Osteoblast (primary cell): ENCODE measurements at places on chromosomes 12 and 14. TPM values are rescaled to one million over a fixed set of nuclear protein-coding genes. Genes with fewer than 3 reads are reported as not detected.

TAS2R31 gene
- 7.2 and 9.7 TPM in 2 replicates for total RNA-seq

DNA sequence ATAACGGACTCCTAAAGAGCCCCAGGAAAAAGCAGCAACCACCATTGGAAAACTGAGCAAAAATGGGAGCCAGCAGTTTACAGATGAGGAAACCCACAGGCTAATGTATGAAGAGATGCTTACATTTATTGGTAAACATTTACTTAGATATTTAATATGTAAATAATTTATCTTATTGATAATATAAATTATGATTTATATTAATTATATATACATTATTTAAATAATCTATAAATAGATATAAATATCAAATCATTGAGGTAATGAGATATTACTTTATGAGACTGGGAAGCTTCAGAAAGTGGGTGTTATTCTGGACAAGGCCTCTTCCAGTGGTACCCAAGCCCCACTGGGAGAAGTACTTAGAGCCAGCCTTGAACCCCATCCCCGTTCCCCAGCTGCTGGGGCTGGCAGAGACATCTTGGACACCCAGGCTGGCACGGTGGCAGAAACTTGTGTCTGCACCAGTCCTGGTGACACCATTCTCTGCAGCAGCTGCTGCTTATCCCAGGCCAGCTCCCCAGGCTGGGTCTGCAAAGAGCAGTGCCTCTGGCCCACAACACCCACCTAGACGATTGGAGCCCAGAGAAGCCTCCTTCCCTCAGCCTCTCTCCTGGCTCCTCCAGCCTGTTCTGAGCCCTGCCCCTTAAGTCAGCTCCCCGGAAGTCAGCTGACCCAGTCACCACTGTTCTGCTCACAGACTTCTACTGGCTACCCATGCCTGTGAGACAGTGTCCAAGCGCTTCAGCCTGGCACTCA lies 25.9 kb downstream of the ISCA2 start:
- H3K4me3 ChIP-seq: no peak overlapping the region
- peaks cover 78% of the 10 kb centered on the region for H3K36me3 ChIP-seq
- peaks cover 24% of the 10 kb centered on the region for H3K4me1 ChIP-seq
- no peak overlapping the region for H3K27ac ChIP-seq
- H3K27me3 ChIP-seq: no peaks in the 10 kb centered on the region

BAZ1A gene
- 23.9 and 25.9 TPM in 2 replicates for total RNA-seq

GRCh38 chr12:57474862-57475261 lies 4.8 kb downstream of the ARHGAP9 start:
- H3K27me3 ChIP-seq: peaks cover 79% of the 10 kb centered on the region
- peak; percentile 76 for DNase-seq
- H3K4me3 ChIP-seq: no peak overlapping the region
- H3K4me1 ChIP-seq: no peaks in the 10 kb centered on the region

IL22 gene
- total RNA-seq: not detected in 2 replicates

DNA sequence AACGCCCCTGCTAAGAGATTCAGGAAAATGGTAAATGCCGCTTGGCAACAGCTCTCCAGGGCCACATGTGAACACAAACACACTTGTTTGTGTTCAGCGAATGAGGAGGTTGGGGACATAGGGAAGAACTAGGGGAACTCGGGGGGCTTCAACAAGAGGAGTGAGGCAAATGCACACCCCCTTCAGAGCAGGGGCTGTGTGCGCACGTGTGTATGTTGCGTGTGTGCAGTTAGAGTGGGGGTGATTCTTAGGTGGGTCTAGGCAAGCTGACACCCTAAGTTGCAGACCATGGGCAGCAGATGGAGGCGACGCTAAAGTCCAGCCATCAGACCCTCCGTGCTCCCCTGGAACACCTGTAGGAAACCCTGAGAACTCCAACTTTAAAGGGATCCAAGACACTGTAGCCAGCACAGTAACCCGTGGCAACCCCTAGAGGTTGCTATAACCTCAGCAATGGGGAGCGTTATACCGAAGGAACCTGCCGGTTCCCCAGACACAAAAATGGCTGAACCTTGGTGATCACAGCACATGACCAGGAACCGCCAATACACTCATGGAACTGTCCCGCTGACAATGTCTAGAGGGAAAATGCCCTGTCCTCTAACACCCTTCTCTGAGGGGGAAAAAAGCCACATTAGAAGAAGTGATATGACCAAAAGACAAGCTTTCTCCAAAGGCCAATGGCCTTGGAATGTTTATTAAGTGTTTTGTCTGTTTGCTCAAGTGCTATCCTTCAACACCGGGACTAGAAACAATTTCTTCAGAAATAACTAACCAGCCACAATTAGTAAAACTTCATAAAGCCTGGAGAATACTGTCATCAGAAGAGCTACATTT lies 86.5 kb upstream of the CEP83 start:
- H3K27me3 ChIP-seq: peaks cover 15% of the 10 kb centered on the region
- H3K27ac ChIP-seq: no peak overlapping the region
- peak; percentile 88 for DNase-seq

GRCh38 chr14:59424341-59425071 lies 40.7 kb downstream of the GPR135 start:
- DNase-seq: peak; percentile 31
- H3K27ac ChIP-seq: no peak overlapping the region
- peaks cover 29% of the 10 kb centered on the region for H3K4me1 ChIP-seq
- H3K4me3 ChIP-seq: no peak overlapping the region
- no peaks in the 10 kb centered on the region for H3K27me3 ChIP-seq

DNA sequence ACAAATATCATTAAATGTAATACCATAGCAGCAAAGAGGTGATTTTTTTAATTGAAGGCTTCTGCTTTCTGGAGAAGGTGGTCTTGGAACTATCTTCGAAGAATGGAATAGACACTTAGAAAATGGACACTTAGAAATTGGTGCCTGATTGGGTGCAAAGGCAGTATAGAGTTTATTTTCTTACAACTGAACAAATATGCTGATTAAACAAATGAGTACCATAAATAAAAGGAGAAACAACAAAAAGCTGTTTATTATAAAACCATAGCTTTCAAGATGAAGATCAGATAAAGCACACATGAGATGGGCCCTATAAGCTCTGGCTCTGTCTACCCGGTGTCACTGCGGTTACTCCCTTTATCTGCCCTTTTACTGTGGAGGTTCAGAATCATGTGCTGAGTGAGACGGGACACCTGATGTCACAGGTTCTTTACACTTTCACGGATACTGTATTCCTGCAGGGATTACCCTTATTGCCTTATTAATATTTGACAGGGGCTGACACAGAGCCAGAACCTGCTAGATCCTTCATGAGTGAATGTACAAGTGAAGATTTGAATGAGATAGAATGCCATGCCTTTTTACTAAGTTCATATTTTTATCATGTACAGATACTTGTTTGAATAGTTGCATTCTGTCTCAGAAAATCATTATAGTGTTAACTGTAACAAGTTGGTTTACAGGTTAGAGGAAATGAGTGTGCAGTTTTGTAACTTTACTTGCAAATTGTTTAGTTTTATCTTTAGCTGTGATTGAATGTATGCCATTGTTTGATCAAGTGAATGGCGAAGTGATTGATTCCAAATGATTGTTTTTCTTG lies 477.5 kb upstream of the RGS6 start:
- no peak overlapping the region for H3K27ac ChIP-seq
- no peak overlapping the region for H3K4me3 ChIP-seq
- peaks cover 7% of the 10 kb centered on the region for H3K4me1 ChIP-seq
- H3K36me3 ChIP-seq: no peaks in the 10 kb centered on the region
- no peak for DNase-seq

TC2N gene
- total RNA-seq: under 0.01 and 0.29 TPM in 2 replicates

- no peaks in the 10 kb centered on the region for H3K27me3 ChIP-seq
- no peaks in the 10 kb centered on the region for H3K36me3 ChIP-seq
- peak overlapping the region; percentile 82 for H3K27ac ChIP-seq
These were observed 12.5 kb upstream of the MARK3 start for GRCh38 chr14:103372552-103373304.

DNA sequence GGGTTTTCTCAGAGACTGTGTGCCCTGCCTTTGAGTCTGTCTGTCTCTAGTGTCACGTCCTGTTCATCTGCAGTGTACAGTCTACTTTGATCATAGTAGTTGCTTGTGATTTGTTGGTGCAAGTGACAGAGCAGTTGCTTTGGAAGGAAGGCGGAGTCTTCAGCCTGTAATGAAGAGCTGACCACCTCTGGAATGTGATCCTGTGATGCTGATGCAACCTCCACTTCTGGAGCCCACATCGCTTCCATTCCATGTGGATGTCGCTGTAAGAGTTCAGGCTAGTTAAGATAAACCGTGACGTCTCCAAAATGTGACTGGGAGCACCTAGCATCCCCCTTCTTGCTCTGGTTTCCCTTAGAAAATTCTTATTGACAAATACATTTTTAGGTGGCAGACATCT lies 51.8 kb downstream of the PELI2 start:
- H3K27me3 ChIP-seq: no peaks in the 10 kb centered on the region
- H3K36me3 ChIP-seq: no peaks in the 10 kb centered on the region
- no peak overlapping the region for H3K27ac ChIP-seq
- no peak overlapping the region for H3K4me3 ChIP-seq
- peaks cover 11% of the 10 kb centered on the region for H3K4me1 ChIP-seq

- H3K4me3 ChIP-seq: no peak overlapping the region
- H3K27me3 ChIP-seq: no peaks in the 10 kb centered on the region
- no peak for DNase-seq
- no peaks in the 10 kb centered on the region for H3K36me3 ChIP-seq
These were observed 20.6 kb upstream of the ST8SIA1 start for GRCh38 chr12:22355011-22355580.

DNA sequence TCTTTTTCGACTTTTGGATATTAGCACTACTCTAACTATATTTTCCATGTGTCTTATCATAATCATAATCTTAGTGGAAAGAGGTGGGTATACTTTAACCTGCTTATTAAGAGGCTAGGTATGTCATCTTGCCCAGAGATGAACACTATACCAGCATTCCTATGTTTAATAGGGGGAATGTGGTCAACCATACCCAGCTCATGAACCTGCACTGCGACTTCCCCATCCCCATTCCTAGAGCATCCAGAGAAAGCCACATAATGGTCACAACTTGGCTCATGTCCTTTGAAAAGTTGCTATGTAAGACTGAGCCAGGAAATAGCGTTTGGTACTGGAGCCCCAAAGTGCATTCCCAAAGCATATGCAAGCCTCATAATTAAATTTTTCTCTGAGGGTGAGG lies 55.2 kb downstream of the TMCC3 start:
- no peak for DNase-seq
- no peaks in the 10 kb centered on the region for H3K4me1 ChIP-seq
- no peaks in the 10 kb centered on the region for H3K36me3 ChIP-seq
- H3K27ac ChIP-seq: no peak overlapping the region
- H3K4me3 ChIP-seq: no peak overlapping the region
- H3K27me3 ChIP-seq: peaks cover 25% of the 10 kb centered on the region

GRCh38 chr14:76514213-76514998 lies 138.5 kb downstream of the ESRRB start:
- no peak overlapping the region for H3K27ac ChIP-seq
- H3K4me1 ChIP-seq: no peaks in the 10 kb centered on the region
- H3K36me3 ChIP-seq: no peaks in the 10 kb centered on the region
- H3K4me3 ChIP-seq: no peak overlapping the region
- no peaks in the 10 kb centered on the region for H3K27me3 ChIP-seq

DNA sequence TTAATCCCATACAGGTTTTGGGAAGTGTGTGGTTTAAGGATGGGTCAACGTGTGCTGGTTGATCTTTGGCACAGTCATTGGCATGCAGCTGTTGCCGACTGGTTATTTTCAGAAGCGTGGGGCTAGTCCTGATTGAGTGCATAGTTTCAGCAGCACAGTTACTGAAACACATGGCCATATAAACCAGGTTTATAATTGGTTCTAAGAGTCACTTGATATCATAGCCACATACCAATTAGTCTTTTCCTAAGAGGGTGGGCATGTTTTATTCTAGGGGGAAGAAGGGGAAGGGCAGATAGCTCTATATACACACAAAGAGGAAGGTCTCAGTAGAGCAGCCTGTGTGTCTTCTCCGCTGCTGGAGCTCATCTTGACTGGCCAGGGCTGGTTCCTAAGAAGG lies 11.0 kb upstream of the RPS6KL1 start:
- peak; percentile 47 for DNase-seq
- H3K27me3 ChIP-seq: no peaks in the 10 kb centered on the region
- peaks cover 1% of the 10 kb centered on the region for H3K4me1 ChIP-seq
- no peaks in the 10 kb centered on the region for H3K36me3 ChIP-seq

DNA sequence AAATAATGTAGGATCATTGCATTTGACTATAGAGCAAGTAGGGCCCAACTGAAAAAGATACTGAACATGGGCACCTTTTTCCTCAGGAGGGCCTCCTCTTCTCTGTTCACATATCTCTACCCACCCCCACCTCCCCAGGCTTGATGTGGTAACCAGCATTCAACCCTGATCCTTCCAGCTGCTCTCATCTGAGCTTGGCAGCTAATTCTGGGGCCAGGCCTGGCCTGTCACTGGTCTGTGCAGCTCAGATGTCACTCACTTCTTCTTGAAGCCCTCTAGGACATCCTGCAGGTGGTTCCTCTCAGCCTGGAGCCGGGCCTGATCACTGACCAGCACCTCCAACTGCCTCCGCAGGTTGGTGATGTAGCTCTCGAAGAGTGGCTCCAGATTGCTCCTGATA lies 2.1 kb downstream of the KRT84 start:
- no peak overlapping the region for H3K27ac ChIP-seq
- H3K36me3 ChIP-seq: no peaks in the 10 kb centered on the region
- no peaks in the 10 kb centered on the region for H3K4me1 ChIP-seq

SRGAP1 gene
- total RNA-seq: 24.8 and 26.1 TPM in 2 replicates

LRRC43 gene
- total RNA-seq: 1.8 and 2.9 TPM in 2 replicates

LRRK2 gene
- 5.0 and 5.1 TPM in 2 replicates for total RNA-seq

- H3K4me3 ChIP-seq: no peak overlapping the region
- no peaks in the 10 kb centered on the region for H3K27me3 ChIP-seq
- DNase-seq: no peak
- no peaks in the 10 kb centered on the region for H3K4me1 ChIP-seq
These were observed 16.2 kb upstream of the SDR39U1 start for GRCh38 chr14:24458736-24459135.

- no peaks in the 10 kb centered on the region for H3K27me3 ChIP-seq
- H3K36me3 ChIP-seq: no peaks in the 10 kb centered on the region
- peaks cover 15% of the 10 kb centered on the region for H3K4me1 ChIP-seq
- no peak for DNase-seq
- no peak overlapping the region for H3K27ac ChIP-seq
- no peak overlapping the region for H3K4me3 ChIP-seq
These were observed 183.5 kb downstream of the PRKCH start for GRCh38 chr14:61504901-61505300.

DNA sequence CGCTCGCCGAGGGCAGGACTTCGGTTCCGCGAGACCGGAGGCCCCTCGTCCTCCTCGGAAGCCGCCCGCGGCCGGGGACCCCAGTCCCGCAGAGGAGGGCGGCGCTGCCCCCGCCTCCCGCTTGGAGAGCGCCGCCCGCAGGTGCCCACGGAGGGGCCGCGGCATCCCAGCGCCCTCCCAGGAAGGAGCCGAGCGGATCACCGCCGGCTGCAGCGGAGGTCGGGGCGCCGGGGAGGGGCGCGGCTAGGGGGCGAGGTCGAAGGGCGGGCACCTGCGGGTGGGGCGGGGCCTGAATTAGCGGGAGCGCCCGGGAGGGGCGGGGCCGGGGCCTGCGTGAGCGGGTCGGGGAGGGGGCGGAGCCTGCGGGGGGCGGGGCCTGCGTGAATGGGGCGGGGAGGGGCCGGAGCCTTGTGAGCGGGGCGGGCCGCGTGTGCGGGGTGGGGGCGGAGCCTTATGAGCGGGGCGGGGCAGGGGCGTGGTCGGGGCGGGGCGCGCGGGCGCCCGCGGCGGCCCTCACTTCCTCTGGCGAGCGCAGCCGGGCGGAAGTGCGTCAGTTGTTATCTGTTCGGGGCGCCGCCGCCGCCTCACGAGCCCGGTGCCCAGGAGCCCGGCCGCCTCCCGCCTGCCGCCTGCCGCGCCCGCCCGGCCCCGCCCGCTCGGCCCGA lies at the start of gene FBRSL1:
Gene FBRSL1 (plus strand): TSS at position 550 of the 665 bp plus-strand sequence.
- H3K27me3 ChIP-seq: no peaks in the 10 kb centered on the region
- peak within 1 kb of the TSS; percentile 12 for H3K27ac ChIP-seq
- H3K4me1 ChIP-seq: peaks cover 9% of the 10 kb centered on the region
- peak within 1 kb of the TSS; percentile 77 for H3K4me3 ChIP-seq
